T-helper 9 cell (primary cell): ENCODE measurements at places on chromosomes 16 and 17.

DNA sequence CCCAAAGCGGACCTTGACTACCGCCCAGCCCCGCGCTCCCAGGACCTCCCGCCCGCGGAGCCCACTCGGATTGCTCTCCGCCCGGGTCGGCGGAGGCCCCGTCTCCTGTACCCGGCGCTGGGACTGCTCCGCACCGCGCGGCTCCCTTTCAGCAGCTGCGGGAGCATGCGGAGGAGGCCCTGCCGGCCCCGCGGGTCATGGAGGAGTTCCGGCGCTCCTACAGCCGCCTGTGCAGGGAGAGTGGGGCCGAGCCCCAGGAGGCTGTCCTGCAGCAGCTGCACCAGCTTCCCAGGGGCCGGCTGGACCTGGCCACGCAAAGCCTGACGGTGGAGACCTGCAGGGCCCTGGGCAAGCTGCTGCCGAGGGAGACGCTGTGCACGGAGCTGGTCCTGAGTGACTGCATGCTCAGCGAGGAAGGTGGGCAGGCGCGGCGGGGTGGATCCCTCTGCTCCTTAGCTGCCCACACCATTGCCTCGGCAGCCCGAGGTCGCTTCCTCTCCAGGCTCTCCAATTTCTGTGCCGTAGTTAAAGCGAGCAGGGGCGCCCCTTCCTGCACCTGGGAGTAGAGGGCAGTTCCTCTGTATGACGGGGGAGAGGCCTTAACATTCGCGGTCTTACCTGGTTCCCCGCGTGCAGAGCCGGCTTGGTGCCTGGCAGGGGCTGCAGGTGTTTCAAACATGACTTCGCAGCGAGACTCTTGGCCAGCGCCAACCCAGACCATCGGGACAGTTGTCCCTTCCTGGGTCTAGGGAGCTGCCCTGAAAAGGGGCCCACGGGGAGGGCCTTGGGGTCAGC, 539 bp downstream of the LRRC45 start:
- no peak for DNase-seq

- no peak for DNase-seq
Observed at GRCh38 chr17:73160980-73161630, 3.7 kb upstream of the SSTR2 start.

DNA sequence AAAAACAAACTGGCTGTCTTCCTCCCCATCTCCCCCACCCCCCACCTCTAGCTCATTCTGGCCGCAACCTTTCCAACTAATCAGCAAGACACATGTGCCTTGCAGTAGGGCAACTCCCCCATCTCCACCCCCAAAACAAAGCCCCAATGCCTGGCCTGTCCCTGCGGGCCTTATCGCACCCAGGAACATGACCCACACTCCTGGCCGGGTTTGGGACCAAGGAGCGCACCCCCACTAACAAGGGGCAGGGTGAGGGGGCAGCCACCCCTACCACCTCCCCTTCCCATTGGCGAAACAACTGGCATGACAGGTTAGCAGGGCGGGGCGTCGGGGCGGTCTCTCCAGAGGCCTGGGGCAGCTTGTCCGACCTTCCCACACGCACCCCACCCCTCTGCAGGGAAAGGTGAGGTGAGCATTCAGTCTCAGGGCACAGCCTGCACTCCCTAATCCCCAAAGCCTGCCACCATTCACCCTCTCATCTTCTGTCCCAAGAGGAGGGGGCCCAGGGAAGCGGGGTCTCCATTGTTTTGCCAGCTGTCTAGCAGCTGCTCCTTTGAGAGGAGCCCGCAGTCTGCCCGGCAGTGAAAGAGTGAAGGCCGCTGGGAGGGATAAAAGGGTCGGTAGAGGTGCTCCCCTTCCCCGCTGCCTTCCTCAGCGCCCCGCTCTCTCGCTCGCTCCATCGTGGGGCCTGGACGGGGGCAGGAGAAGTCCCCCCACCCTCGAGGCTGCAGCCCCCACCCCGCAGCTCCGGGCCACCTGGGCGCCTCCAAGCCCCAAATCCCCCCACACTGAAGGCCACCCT, 765 bp downstream of the MYO18A start:
- DNase-seq, result no peak

GRCh38 chr16:2170080-2170479, 14.5 kb downstream of the TRAF7 start:
- no peak for DNase-seq

- DNase-seq, result peak; percentile 71
Observed at GRCh38 chr16:53434377-53435065, at the start of gene RBL2. RBL2 (plus strand) TSS chr16:53434471; CDS start chr16:53434557, 86 bp downstream.

DNA sequence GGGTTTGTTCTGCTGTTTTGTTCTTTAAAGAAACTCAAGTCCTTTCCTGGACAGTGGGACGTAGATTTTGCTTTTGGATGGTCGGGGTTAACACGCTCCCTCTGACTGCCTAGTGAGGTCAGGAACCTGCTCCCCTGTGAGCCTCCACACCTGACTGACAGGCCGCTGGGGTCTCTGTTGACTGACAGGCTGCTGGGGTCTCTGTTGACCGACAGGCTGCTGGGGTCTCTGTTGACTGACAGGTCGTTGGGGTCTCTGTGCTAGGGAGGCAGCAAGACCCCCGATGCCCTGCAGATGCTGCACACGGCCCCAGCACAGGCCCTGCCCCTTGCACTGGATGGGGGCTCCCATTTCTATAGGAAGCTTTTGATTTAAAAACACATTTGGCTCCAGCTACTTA, 33.5 kb downstream of the LMF1 start:
- no peak for DNase-seq

DNA sequence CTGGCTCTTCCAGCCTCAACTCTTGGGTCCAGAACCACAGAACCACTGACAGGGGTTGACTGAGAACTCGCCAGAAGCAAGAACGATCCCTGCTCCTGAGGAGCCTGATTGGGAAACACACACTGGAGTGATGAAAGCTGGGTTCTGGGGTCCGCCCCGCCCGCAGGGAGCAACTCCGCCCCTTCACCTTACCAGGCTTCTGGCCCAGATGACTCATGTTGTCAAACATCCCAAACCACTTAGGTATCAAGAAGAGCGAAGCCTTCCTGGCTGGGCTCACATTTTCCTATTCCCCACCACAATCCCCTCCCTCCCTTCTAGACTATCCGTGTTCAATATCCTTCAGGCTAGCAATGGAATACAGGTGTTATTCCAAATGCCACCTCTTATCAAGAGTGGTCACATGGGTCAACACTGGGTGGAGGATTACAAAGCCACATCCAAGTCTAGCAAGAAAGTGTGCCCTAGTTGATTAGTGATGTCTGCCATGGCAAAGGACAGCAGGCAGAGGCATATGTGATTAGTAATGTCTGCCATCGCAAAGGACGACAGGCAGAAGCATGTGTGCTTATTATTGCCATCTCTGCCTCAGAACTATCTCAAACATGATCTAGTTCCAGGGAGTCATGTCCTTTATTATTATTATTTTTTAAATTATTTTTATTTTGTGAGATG, 70.5 kb downstream of the TIMM22 start:
- DNase-seq, result no peak

GRCh38 chr17:45908460-45908859, 14.1 kb downstream of the MAPT start:
- no peak for DNase-seq

DNA sequence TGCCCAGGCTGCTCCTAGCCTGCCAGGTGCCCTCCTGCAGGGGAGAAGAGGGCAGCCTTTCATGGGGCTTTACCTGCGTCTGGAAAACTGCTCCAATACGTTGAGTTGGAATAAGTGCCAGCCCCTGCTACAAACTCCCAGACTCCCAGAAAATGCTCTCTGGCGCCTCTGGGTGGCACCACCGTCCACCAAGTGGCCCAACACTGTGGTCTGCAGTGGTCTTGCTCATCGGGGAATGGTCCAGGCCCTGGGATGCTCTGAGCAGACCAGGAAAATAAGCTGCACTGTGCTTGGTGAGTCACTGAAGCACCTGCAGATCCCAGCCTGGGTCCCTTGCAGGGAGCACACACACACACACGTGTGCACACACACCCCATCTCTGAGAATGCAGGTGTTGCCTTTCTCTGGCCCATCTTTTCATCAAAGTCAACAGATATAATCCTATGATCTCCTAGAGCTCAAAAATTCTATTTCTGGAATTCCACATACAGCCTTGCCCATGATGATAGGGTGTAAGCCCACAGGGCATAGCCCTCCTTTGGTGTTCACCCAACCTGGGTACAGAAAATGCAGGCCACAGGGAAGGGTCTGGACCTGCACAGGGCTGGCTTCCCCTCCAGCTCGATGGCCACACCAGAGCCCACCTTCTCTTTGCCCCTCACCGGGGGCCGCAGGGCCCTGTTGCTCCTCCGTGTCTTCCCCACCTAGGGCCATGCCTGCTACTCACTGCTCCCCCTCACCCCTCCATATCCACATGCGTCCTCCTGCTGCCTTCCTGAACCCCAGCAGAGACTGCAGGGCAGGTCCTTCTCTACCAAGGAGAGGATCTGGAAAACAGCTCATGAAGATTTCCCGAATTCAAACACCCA, 20.5 kb downstream of the CDIP1 start:
- no peak for DNase-seq

DNA sequence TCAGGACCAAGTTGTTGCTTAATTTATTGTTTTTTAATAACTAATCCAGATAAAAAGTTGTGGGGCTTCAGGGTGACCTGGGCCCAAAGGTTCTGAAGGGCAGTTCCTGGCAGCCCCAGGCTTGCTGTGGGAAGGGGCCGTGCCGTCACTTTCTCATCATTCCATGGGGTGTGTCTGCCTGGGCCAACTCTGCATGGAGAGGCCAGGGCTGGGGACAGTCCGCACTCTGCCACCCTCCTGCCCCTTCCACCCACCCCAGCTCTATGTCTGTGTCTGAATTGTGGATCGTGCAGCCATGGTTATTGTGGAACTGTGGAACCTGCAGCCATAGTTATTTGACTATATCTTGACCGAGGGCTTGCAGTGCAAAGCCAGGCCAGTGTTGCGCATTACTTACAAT, 4.0 kb downstream of the LIMD2 start:
- no peak for DNase-seq

DNA sequence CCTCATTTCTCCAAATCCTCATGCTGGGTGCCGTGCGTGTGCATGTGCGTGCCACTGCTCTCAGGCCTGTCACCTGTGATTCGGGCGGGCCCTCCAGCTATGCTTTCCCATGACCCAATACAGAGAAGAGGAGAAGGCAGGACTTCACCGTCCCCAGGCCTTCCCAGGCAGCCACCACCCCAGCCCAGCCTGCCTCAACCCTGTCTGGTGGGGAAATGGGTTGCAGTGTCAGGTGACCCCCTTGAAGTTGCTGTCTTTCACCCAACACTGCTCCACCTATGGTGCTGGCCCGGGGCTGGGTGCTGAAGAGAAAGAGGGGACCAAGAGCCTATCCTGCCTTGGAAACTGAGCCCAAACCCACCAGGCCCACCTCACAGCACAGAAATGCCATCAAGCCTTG, 94.7 kb downstream of the GOSR1 start:
- no peak for DNase-seq

DNA sequence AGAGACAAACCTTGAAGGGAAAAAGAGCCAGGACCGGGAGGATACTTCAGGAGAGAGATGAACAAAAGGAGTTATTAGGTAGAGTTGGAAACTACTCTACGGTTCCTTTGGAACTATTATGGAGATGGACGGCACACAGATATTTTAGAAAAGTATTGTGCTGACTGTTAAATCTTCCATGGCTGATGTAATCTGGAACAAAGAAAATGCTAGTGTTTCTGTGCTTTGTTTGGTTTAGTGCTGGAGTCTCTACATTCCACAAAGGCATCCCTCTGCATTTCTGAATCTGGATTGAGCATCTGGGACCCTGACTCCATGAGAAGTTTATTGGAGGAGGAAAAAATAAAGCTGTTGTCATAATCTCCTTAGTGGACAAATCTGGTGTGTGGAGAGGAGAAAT, 57.2 kb downstream of the RPGRIP1L start:
- no peak for DNase-seq

DNA sequence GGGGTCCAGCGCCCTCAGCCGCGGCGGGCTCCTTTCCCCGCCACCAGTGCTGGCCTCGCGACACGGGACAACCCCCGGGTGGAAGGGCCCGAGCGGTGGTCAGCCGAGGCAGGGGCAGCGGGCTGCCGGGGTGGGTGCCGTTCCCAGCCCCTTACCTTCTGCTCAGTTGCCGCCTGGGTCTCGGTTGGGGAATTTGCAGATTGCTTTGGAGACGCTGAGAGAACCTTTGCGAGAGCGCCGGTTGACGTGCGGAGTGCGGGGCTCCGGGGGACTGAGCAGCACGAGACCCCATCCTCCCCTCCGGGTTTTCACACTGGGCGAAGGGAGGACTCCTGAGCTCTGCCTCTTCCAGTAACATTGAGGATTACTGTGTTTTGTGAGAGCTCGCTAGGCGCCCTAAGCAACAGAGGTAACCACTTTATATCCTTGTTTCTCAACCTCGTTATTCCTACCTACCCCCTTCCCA, 381 bp downstream of the CTNS start:
- no peak for DNase-seq

- DNase-seq, result no peak
Observed at GRCh38 chr16:54174750-54175149, 111.8 kb downstream of the IRX3 start.

- no peak for DNase-seq
Observed at GRCh38 chr17:74213861-74214391, 555 bp downstream of the TTYH2 start.

GRCh38 chr16:83441517-83441916, 366.3 kb upstream of the HSBP1 start:
- DNase-seq, result no peak

DNA sequence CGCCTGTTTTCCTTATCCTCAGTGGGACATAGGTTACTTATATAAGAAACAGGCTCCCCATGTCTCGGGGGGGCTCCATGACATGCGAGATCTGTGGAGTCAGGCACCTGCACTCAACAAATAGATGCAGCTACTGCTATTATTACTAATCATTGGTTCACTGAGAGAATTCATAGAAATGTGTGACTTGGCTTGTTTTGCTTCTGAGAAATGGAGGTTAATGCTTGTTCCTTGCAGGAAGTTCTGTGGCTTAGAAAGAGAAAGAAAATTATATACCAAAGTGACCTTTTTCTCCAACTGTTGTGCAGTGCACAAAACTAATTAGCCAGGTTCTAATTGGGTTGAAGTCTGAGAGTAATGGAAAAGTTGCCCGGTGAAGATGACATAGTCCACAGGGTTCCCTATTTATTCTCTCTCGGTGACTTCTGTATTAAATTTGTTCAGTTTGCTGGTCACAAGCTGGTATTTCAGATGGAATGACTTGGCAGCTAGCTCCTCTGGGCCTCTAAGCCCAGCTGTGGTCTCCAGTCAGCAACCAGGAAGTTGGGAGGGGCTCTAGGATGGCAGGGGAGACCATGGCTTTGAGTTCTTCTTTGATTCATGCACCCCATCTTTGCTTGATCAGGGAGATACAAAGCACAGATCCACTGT, 17.6 kb upstream of the MAF start:
- DNase-seq, result no peak

- DNase-seq, result no peak
Observed at GRCh38 chr17:56847106-56847505, 13.2 kb downstream of the DGKE start.

GRCh38 chr16:85208181-85208580, 95.9 kb upstream of the CIBAR2 start:
- DNase-seq, result no peak
